ENCODE measurements at places on chromosomes 4 and X.

DNA sequence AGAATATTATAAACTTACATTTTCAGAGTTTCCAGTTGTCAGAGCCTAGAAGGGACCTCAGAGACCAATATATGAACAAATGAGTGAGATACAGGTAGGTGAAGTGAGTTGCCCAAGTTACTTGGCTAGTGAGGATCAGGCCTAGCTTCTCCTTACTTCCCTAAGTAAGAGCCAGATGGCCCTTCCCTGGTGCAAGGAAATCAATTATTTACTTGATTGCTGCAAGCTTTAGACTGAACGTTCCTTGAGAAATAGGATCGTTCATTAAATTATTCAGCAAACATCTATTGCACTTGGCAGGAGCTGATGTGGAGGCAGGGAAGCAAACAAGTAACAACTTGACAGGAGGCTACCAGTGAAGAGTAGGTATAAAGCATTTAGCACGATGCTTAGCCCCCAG is 117.8 kb downstream of the EFHC2 start:
- no peak for DNase-seq

DNA sequence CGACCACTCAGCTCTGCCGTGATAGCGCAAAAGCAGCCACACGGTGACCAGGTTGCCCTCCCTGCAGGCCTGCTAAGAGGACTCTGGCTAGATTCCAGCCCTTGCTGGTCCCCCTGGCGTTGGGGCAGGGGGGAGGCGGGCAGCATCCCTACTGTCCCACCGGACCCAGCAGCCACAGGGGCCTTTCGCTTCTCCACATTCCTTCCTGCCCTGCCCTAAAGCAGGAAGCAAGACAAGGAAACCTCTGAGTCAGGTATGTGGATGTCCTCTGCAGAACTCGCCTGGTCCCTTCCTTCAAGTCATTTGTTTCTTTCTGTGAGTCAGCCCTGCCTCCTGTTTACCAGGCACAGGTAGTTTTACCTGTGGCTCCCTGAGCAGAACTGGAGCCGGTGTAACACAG is 60.2 kb upstream of the CLDN34 start:
- no peak for DNase-seq

DNA sequence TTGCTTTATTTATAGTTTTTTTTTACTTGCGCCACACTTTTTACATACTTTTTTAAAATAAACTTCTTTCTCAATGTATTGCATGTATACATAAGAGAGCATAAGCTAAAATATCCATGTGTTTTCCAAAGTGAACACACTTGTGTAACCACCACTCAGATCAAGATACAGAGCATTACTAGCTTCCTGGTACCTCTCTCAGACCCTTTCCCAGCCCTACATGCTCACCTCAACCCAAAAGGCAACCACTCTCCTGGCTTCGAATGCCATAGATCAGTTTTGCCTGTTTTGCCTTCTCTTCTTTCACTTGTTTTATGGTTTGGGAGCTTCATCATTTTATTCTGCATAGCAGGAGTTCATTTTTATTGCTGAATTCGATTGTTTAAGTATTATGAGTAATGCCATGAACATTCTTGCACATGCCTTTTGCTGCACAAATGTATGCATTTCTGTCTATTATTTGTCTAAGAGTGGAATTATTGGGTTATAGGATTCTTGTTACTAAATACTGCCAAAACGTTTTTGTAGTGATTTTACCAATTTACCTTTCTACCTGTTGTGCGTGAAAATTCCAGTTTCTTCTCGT is 45.9 kb upstream of the NUDT6 start:
- no peak for DNase-seq

GRCh38 chr4:145939856-145940255 is 1.2 kb upstream of the ZNF827 start:
- no peak for DNase-seq

DNA sequence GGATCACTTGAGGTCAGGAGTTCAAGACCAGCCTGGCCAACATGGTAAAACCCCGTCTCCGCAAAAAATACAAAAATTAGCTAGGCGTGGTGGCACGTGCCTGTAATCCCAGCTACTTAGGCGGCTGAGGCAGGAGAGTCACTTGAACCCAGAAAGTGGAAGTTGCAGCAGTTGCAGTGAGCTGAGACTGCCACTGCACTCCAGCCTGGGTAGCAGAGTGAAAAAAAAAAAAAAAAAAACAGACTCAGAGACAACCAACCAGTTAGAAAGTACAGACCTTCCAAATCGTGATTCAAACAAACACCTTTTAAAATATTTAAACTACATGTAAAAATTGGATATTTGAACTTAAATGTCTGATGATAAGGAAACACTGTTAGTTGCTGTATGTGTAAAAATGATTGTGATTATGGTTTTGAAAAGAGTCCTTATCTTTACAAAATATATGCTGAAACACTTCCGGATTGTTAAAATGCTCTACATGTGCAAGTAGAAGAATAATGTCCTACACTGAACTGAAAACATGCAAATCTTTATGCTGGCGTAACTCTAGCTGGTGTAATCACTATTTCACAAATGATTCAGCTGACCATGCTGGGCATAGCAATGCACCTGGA is 37.8 kb downstream of the SH3KBP1 start:
- no peak for DNase-seq

- peak; percentile 14 for DNase-seq
Measured at GRCh38 chr4:165394275-165394674, 15.5 kb downstream of the CPE start.

- DNase-seq = no peak
Measured at GRCh38 chr4:125008676-125009075, 296.1 kb upstream of the ANKRD50 start.

GRCh38 chr4:10605746-10606482 is 78.7 kb downstream of the CLNK start:
- DNase-seq = no peak

DNA sequence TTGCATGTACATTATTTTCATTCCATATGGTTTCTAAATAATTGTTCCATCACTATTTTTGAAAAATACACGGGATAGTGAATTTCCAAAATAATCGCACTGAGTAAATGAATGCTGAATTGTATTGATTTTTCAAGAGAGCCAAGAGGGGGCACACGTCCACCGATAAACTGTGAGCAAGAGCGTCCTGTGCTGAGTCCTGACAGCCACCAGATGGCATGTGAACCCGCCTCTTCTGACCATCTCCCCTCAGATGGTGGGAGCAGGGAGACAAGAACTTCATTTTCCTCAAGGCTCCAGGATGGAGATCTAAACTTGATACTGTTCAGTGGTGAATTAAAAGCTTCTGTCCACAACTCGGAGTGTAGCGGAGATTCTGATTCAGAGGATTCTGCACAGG is 30.6 kb upstream of the IL9R start:
- DNase-seq = no peak

DNA sequence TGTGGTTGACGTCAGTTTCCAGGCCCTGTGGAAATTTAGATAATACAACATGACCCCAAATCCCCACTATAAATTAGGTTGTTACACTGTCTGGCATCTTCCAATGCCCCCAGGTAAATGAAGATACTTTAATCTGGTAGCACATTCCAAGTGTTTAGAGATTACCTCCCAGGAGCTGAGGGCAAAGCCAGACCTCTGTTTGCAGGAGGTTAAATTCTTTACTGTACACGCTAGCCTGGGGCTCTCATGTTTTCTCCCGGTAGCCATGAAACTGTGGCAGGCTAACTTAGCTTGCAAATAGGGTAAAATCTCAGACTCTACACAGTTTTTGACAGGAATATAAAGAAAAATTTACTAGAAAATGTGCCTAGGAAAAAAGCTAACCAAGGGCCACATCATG is 450.0 kb downstream of the PDGFC start:
- no peak for DNase-seq

DNA sequence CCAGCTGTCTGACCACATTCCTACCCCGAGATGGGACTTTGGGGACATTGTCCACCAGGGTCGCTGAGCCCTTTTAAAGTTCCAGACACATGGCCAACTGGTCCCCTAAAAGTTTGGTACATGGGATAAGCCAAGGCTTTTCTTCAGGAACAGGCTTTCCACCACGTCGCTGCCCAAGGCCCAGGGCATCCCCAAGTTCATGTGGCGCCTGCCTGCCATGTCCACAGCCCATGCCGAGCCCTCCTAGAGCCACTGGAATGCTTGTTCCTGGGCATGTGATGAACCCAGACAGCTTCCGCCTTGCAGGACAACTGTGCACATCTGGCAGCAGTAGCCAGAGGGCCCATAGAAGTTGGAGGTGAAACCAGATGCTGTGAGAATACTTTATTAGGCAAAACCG is 41.3 kb downstream of the FRG1 start:
- DNase-seq = no peak

GRCh38 chr4:53453385-53453784 is 75.9 kb downstream of the FIP1L1 start:
- DNase-seq = no peak

GRCh38 chr4:139959396-139959795 is 194.6 kb downstream of the MAML3 start:
- no peak for DNase-seq

- DNase-seq = no peak
Measured at GRCh38 chrX:1576201-1576992, 15.0 kb upstream of the AKAP17A start.

GRCh38 chr4:11424000-11424399 is 4.7 kb downstream of the HS3ST1 start:
- no peak for DNase-seq

GRCh38 chrX:119190831-119191230 is 45.3 kb upstream of the PGRMC1 start:
- DNase-seq = peak; percentile 33

- peak; percentile 39 for DNase-seq
Measured at GRCh38 chrX:49915361-49916222, 6.8 kb upstream of the CLCN5 start.

GRCh38 chr4:41204400-41204978 is 9.9 kb downstream of the APBB2 start:
- no peak for DNase-seq

DNA sequence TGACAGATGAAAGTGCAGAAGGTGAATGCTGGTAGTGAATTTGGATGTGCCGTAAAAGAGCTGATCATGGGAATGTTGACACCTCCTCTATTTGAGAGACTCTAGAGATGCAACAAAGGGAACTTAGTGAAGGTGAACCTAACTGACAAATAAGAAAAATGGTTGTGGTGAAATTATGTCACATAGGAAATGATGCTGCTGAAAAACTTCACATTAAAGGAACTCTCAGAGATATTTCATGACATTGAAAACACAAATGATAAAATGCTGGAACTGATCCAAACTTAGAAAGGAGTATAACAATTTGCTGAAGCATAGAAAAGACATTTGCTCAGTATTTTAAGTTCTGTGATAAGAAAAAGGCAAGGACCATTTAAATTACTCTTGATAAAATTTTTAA is 31.9 kb downstream of the MGAT4D start:
- DNase-seq = no peak

All from fibroblast of the conjunctiva (primary cell).